CD4-positive, alpha-beta memory T cell (primary cell): ENCODE measurements at places on chromosomes 12 and 14.
A peak's percentile ranks its signal among the peaks of the same experiment; 100 is the strongest.

GRCh38 chr12:115998119-115998633 lies 279.3 kb downstream of the MED13L start:
- DNase-seq, result peak; percentile 39

GRCh38 chr12:124039276-124039675 lies 66.3 kb downstream of the ZNF664 start:
- DNase-seq, result no peak

GRCh38 chr12:100395811-100396210 lies 38.9 kb downstream of the SLC17A8 start:
- DNase-seq, result no peak

GRCh38 chr14:90179809-90180779 lies 76.3 kb upstream of the PSMC1 start:
- DNase-seq, result no peak

- DNase-seq, result no peak
Observed at GRCh38 chr12:113462117-113462774, 9.4 kb downstream of the LHX5 start.

GRCh38 chr12:79351251-79351650 lies 339.5 kb downstream of the PAWR start:
- no peak for DNase-seq

- DNase-seq, result no peak
Observed at GRCh38 chr12:124648710-124649384, 81.4 kb upstream of the NCOR2 start.

GRCh38 chr14:101731187-101732080 lies 30.1 kb upstream of the PPP2R5C start:
- DNase-seq, result peak; percentile 83

- DNase-seq, result no peak
Observed at GRCh38 chr12:58504143-58504938, 416.0 kb downstream of the LRIG3 start.

GRCh38 chr12:5014269-5014668 lies 29.4 kb upstream of the KCNA5 start:
- no peak for DNase-seq

DNA sequence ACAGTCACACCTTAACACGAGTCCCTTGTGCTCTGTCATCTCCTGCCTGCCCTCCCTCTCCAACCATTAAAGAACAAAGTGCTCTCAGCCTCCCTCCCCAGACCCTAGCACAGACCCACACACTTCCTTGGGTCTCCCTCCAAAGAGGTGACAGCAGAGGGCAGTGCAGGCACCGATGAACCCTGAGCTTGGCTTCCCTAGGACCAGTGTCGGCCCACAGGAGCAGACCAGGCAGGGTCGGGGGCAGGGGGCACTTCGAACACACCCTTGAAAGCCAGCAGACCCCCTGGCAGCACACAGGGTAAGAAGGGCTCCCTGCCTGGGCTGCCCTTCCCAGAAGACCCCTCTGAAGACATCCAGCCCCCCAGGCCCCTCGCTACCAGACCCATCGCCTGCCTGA lies 7.0 kb downstream of the CDK2AP1 start:
- no peak for DNase-seq

DNA sequence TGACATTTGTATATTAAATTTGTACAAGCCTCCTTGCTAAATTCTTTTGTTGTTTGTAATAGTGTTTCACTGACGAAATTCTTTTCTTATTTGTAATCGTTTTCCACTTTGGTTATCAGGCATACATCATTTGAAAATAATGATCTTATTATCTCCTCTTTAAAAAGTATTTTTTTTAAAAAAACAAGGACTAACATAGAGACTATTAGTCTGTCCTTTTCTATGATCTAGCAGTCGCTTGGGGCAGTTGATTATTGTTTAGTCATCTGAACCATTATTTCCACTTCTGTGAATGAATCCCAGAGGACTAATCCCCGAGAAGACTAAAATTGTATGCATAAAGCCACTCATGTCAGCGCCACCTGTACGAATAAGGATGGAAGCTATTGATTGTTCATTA lies 11.5 kb downstream of the ADGRD1 start:
- no peak for DNase-seq

DNA sequence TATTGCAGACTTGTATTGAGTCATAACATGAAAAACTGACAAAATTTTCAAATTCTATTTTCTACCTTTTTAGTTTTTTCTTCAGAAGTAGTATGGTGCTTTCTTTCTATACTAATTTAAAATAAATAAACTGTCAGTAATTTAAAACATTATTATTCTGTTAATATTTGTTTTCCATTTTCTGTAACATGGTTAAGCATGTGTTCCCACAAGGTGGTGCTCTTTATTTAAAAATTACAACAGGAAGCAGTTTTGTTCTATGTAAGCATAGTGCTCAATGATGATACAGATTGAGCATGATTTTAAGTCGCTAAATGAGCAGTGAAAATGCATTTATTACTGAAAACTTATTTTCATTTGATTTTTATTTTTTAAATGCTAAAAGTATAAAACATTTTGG lies 114.6 kb downstream of the PPFIA2 start:
- DNase-seq, result peak; percentile 49

- no peak for DNase-seq
Observed at GRCh38 chr14:68501171-68501570, 291.7 kb downstream of the ZFP36L1 start.

GRCh38 chr14:57875985-57876384 lies 10.1 kb upstream of the SLC35F4 start:
- DNase-seq, result no peak

DNA sequence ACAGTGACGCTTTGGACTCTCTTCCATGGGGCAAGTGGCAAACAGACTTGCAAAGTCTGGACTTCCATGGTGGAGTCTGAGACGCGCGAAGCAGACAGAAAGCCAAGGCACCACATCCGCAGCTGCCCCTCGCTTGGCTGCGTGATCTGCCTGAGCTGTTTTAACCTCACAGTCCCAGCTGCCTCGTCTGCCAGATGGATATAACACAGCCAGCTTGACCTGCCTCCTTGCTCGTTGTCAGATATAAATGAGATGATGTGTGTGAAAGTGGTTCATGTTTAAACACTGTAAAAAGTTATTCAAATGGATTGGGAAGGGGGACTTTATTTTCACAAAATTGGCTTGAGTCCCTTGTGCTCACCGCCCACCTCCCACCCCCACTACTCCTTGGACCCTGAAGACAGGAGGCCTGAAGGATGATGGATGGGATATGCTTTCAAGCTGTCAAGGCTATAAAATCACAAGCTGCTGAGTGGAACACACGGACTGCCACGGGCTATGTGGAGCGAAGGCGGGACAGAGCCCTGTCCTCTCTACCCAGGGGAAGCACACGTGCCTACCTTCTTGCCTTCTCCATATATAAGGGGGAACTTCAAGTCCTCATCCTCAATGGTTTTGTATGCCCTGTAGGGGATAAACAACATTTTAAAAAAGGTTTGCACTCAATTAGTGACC lies 226.9 kb downstream of the MON2 start:
- no peak for DNase-seq

- DNase-seq, result no peak
Observed at GRCh38 chr12:51961834-51962233, 10.3 kb downstream of the ACVR1B start.

DNA sequence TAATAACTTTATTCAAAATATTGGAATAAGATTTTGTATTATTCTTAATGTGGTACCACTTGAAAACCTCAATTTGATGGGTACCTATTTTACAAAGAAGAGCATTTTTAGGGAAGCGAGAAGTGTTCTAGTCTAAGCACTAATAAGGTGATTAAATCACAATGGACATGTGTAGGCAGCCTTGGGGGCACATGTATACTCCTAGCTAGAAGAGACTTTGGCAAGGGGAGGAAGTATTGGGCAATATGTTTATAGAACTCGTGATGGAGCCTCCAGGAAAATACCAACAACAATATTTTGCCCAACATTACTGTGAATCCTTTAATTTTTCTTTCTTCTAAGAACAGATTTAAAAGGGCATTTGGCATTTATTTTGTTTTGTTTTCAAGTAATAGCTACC lies 280.3 kb downstream of the ADAMTS20 start:
- DNase-seq, result no peak

DNA sequence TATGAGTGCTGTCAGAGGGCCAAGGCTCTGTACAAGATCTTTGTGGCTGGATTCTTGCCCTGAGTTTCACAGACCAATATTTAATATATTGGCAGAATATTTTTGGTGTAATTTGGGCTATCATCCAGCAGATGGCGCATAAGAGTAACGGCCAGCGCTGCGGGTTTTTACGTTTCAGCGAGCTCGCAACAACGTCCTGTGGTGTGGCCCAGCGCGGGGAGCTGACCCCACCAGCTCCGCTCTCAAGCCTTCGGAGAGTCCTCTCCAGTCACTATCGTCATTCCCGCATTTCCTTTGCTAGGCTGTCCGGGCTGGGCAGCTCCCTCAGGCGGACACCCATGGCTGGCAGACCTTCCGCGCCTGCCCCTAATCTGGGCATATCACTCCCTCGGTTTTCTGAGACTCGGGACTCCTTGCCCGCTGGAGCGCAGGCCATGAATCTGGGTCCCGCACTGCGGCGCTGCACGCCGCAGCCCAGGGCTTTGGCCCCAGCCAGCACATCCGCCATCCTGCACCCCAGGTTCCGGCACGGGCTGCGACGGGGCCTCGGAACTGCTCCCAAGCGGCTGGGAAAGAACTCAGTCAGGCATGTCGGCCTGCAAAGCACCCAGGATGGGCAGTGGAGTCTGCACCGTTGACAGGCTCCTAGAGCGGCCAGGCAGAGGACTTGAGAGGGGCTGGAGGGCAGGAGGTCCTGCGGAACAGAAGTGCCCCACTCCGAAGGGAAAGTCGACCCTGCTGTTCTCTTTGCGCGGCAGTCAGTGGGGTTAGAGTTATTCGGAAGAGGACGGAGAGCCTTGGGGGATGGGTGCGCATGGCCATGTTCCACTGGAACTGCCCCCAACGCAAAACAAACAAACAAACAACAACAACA lies 18.4 kb downstream of the OLR1 start:
- DNase-seq, result peak; percentile 63

DNA sequence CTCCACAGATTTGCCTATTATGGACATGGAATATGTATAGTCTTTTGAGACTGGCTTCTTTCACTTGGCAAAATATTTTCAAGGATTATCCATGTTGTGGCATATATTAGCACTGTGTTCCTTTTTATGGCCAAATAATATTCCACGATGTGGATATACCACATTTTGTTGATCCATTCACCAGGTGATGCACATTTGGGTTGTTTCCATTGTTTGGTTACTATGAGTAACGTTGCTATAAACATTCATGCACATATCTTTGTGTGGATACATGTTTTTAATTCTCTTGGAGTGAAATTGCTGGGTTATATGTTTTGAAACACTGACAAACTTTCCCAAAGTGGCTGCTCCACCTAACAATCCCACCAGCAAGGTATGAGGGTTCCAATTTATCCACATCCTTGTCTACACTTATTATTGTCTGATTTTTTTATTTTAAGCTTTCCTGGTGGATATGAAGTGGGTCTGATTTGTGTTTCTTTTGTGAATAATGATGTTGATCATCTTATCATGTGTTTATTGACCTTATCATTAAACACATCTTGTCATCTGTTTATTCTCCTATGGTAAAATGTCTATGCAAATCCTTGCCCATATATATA lies 116.2 kb upstream of the FRMD6 start:
- no peak for DNase-seq

- DNase-seq, result no peak
Observed at GRCh38 chr14:21999402-21999801, 325.8 kb upstream of the OR4E1 start.

- no peak for DNase-seq
Observed at GRCh38 chr14:54866588-54866987, 36.0 kb downstream of the GCH1 start.

DNA sequence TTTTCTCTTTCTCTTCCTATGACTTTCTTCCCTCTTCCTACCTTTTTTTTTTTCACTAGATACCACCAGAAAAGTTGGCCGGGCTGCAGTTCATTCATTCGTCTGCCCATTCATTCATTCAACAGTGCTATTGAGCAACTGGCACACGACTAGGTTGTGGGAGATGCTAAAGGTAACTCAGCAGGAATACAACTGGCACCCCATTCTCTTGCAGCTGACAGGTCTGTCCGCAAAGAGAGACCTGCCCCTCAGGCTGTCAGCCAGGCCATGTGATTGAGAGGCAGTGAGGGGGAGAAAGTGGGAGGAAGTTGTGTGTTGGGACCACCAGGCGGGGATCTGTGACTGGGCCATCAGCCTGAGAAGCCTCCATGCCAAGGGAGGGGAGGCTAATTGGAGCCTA lies 105.2 kb downstream of the TSPAN9 start:
- no peak for DNase-seq

GRCh38 chr12:121966959-121967358 lies 48.6 kb downstream of the CFAP251 start:
- DNase-seq, result no peak

DNA sequence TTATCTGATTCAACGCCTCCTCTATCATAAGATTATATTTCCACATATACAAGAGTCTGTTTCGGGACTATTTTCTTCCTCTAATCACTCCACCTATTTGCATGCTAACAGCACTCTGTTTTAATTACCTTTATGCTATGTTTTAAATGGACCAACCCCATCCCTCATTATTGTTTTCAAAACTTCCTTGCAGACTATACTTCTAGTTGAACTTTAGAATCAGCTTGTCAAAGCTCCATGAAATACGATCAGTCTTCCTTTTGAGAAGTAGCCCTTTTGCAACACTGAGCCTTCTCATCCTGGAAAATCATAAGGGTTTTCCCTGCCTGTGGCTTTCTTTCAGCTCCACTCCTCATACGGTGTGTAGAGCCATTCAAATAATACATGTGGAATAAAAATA lies 36.9 kb downstream of the ATG14 start:
- no peak for DNase-seq

- DNase-seq, result no peak
Observed at GRCh38 chr12:25689996-25690501, 137.0 kb upstream of the LMNTD1 start.

DNA sequence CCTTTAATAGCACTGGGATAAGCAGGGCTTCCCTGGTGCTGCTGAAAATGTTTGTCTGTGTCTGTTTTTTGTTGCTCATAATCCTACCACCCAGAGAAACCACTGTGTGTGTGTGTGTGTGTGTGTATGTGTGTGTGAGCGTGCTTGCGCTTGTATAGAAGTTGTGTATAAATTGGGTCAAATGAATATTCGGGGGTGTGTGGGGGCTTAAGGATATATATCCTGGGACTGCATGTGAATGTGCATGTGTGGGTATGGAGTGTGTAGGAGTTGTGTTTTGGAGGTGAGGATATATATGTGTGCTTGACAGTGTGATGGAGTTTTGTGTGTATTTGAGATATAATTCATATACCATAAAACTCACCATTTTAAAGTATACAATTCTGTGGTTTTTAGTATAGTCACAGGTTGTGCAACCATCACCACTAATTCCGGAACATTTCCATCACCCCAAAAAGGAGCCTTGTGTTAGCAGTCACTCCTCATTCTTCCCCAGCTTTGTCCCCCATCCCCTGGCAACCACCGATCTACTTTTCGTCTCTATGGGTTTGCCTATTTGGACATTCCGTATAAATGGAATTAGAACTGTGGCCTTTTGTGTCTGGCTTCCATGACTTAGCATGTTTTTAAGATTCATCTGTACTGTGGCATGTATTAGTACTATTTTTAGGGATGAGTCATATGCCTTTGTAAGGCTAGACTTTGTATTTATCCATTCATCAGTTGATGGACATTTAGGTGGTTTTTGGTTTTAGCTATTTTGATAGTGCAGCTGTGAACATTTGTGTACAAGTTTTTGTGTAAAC lies 25.6 kb downstream of the TCTN1 start:
- no peak for DNase-seq
